ENCODE measurements at places on chromosomes 2 and 18.

DNA sequence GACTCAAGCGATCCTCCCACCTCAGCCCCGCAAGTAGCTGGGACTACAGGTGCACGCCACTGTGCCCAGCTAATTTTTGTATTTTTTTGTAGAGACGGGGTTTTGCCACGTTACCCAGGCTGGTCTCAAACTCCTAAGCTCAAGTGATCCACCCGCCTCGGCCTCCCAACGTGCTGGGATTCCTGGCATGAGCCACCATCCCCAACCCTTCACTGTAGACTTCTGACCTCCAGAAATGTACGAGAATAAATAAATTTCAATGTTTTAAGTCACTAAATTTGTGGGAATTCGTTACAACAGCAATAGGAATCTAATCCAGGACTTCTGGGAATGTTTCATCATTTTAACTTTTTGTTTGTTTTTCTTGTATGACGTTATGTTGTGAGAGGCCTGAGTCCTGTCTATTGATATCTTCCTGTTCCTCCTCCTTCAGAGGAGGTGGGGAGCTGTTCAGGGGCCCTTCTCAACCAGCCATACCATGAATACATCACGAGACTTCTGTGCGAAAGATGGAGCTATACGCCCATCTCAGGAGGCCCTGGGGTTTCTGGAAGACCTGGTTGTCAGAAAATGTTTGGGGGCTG, 40.0 kb downstream of the TEX44 start:
- DNase-seq, result no peak

- no peak for DNase-seq
Observed at GRCh38 chr2:215625207-215625606, 189.3 kb upstream of the FN1 start.

DNA sequence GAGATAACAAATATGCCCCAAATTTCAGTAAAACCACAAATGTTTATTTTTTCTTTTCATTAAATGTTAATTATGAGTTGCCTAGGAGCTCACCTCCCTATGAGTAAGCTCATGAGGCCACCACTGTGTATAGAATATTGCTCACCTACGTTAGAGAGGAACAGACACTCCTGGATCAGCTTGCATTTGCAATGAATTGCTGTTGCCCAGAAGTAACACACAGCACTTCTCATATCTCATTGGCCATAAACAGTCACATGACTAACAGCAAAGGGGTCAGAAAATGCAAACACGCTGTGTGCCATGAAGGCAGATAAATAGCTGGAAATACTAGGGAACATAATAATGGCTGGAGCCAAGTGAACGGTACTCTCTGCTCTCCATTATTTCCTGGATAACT, 89.0 kb upstream of the GALNT5 start:
- no peak for DNase-seq

GRCh38 chr2:72917138-72917876, at the start of gene EMX1:
Gene EMX1, plus strand, starts transcription at chr2:72917519. Its CDS starts 334 bp downstream, at chr2:72917853.
- no peak for DNase-seq

DNA sequence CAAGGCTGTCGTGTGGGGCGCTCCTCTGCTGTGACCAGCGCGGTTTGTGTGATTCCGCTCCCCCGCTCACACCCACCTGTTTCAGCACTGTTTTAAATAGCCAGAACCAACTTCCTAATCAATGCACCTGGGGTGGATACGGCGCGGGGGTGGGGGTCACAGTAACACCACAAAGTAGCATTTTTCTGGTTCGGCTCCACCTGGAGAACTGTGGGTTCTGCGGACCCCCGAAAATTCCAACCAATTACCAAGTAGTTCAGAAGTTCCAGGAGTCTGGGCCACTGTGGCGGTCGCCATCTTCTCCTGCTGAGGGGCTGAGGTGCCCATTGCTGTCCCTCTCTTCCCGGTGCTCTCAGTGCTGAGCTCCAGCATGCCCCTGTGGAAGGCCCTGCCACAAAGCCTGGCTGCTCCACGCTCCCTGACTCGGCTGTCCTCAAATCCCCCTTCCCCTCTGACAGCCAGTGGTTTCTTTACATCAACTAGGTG, 79.4 kb downstream of the GFPT1 start:
- DNase-seq, result no peak

DNA sequence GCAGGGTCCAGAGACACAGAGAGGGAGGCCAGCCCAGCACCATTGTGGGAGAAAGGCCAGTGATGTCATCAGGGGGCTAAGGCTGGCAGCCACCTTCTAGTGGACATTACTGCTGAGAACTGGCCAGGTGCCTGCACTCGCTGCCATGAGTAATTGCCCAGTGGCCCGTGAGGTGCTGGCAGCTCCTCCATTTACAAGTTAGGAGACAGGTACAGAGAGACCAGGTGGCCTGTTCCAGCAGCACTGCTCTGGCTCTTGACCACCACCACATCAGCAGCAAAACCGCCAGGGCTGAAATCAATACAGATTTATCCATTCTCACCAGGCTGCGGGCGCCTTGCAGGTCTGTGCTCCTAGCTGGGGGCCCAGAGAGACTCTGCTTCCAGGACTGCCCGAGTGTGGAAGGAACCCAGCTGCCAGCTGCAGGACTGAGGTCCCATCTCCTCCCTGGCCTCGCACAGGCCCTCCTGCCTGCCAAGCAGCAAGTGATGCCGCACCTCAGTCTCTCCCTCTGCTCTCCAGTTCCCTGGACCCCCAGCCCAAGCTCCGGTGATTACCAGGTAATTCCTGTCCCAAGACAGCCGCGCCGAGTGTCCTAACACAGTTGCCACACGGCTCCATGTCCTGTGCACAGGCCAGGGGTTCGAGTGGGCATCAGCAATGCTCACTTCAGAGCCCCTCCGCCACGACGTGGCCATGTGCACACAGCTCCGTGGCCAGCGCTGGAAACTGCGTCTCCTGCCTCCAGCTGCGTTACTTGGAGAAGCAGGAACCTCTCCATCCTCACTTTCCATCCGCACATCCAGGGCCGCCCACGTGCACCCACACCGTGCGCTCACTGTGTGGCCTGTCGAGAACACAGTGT, 101.0 kb upstream of the CTDP1 start:
- no peak for DNase-seq

DNA sequence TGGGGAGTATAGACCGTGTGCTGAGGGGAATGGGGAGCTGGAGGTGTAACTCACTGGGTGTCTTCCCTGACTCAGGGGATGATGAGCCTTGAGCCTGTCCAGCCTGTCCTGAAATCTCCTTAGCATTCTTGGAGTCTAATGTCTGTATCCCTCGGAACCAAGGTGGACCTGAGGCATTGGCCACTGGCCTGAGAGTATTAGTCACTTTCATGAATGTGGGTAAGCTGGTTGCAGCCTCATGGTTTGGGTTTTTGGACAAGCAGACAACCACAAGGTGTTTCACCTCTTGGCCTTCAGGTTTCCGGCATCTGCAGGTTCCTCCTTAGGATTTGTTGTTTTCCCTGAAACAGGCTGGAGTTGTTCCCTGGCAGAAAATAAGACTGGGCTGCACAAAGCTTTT, 63.2 kb downstream of the PRKCE start:
- no peak for DNase-seq

- DNase-seq, result no peak
Observed at GRCh38 chr2:241924069-241924908, 54.8 kb downstream of the RTP5 start.

DNA sequence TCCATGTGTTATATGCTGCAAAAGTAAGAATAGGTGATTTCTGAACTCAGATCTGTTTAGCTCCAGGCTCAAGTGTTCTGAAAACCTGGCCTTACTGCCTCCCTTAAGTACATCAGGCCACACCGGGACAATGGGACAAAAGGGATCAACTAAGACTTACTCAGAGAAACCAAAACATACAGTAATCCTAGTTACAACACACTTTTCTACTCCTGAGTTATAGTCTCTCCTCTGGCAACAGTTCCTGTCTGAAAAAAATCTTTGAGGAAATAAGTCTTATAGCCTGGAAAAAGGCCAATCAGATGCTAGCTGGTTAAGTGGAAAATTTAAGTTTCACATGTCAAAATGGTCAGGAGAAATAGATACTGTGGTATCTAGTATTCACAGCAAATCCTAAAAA, 5.6 kb downstream of the METTL5 start:
- no peak for DNase-seq

GRCh38 chr2:133484106-133484505, 84.2 kb downstream of the NCKAP5 start:
- DNase-seq, result no peak

- no peak for DNase-seq
Observed at GRCh38 chr2:205464681-205465080, 217.6 kb upstream of the NRP2 start.

DNA sequence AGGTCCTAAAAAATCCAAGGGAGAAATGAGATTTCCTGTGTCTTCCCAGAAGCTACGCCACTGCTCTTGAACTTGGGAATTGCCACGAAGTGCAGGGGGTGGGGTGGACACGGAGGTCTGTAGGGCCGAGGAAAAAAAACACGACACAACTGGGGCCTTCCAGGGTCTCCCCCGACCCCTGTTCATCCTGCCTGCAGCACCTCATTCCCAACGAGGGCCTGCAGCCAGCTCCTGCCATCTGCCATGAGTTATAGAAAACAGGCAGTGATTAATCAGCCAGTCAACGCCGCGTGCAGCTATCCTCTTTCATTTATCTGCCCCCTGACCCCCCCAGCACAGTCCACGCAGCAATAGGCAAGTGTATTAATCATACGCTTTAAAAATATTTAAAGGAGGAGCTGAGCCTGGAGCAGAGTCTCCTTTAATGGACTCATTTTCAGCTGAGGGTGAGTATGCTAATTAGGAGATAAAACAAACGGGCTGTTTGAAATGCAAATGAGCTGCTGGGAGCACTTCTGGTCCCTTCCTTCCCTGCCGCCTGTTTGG, 209.9 kb downstream of the TFCP2L1 start:
- DNase-seq, result no peak

DNA sequence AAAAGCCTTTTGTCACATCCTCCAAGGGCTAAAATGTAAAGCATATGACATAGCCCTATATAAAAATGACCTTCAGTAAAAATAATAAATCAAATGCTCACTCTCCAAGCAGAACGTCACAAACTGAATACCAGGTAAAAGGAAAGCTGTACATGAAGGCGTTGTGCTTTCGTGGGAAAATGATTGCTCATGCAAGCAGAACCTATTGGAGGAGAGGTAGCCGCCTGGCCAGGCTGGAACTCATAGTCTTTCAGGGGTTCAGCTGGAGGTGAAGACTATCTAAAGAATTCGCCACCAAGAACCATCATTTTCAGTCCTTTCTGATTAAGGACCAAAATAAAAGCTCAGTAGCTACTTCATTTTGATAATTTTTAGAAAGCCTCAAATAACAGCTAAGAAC, 44.7 kb downstream of the ANKRD44 start:
- no peak for DNase-seq

- DNase-seq, result no peak
Observed at GRCh38 chr18:29853126-29853525, 1189.4 kb downstream of the DSC3 start.
